ENCODE measurements at places on chromosomes 2 and 18.
A peak's percentile ranks its signal among the peaks of the same experiment; 100 is the strongest.

DNA sequence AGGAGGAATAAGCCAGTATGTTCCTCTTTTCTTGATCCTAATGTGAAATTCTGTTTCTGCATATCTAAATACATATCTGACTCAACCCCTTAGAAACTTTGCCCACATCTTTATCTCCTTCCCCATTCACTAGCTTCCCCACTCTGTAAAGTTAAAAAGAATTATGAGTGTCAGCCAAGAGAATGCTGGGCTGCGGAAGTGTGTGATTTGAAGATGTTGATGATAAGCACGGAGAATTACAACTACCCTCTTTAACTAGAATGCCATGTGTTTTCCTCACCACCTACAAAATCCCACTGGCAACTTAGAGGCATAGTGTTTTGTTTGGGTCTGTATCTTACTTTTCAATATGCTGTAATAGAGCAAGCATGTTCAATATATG, 490.4 kb upstream of the FANCL start:
- no peak for DNase-seq

DNA sequence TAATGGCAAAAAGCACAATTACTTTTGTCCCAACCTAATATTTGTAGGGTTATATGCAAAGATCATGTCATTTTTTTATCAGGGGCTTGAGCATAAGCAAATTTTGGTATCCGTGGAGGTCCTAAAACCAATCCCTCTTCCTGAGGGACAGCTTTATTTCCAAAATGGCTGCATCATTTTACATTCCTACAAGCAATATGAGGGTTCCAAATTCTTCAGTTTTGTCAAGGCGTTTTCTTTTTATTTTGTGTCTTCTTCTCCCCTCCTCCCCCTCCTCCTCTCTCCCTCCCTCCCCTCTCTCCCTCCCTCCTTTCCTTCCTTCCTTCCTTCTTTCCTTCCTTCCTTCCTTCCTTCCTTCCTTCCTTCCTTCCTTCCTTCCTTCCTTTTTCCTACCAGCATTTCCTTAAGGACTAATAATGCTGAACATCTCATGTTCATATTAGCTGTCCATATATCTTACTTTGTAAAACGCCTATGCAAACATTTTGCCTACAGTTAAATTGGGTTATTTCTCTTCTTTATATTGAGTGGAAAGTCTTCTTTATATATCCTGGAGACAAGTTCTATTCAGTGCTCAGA, 881.8 kb downstream of the DCDC2C start:
- no peak for DNase-seq

- no peak for DNase-seq
Measured at GRCh38 chr18:35620765-35621164, 39.2 kb downstream of the GALNT1 start.

GRCh38 chr2:108587621-108588020, 53.4 kb downstream of the LIMS1 start:
- DNase-seq, result no peak

- DNase-seq, result no peak
Measured at GRCh38 chr2:3034396-3034795, 343.2 kb downstream of the EIPR1 start.

- DNase-seq, result no peak
Measured at GRCh38 chr2:9115229-9115628, 91.4 kb upstream of the ASAP2 start.

GRCh38 chr2:241110089-241110606, 8.1 kb upstream of the MTERF4 start:
- DNase-seq, result no peak

GRCh38 chr2:60251247-60251646, 302.2 kb downstream of the BCL11A start:
- no peak for DNase-seq

GRCh38 chr2:79171348-79171958, 11.9 kb upstream of the REG3A start:
- DNase-seq, result no peak

DNA sequence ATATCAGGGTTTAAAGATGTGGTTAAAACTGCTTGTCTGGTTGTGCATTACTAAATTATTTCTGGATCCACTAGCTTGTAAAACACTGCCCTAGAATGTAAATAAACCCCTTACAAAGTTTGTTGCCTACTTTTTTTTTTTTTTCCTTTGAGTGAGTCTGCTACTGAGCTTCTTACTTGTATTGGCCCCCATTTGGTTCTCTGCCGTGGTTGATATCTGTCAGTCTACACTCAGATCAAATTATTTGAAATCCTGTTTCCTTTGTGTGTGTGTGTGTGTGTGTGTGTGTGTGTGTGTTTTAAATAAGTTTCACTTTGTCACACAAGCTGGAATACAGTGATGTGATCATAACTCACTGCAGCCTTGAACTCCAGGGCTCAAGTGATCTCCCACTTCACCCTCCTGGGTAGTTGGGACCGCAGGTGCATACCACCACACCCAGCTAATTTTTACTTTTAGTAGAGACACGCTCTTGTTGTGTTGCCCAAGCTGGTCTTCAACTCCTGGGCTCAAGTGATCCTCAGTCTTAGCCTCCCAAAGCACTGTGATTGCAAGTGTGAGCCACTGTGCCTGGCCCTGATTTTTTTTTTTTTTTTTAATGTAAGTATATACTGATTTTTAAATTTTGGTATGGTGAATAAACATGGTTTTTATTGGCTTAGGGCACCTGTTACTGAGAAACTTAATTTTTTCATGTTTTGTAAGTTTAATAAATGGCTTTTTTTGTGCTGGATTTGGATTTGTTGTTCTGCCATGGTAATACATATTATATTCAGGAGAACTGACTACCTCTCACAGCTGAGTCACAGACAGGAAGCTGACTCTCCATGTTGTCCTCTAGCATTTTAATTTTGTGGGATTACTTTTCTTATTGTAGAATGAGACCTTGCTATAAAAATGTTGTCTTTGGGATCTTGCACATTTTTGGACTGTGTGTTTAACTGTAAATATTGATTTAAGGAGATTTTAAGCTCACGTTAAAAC, 48.5 kb downstream of the MAP4K4 start:
- DNase-seq, result no peak

DNA sequence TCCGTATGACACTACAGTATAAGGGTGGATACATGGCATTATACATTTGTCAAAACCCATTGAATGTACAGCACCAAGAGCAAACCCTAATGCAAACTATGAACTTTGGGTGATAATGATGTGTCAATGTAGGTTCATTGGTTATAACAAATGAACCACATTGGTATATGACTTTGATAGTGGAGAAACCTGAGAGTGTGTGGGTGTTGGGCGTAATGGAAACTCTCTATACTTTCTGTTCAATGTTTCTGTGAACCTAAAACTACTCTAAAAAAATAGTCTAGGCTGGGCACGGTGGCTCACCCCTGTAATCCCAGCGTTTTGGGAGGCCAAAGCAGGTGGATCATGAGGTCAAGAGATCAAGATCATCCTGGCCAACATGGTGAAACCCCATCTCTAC, 6.5 kb upstream of the ACTG2 start:
- DNase-seq, result no peak

DNA sequence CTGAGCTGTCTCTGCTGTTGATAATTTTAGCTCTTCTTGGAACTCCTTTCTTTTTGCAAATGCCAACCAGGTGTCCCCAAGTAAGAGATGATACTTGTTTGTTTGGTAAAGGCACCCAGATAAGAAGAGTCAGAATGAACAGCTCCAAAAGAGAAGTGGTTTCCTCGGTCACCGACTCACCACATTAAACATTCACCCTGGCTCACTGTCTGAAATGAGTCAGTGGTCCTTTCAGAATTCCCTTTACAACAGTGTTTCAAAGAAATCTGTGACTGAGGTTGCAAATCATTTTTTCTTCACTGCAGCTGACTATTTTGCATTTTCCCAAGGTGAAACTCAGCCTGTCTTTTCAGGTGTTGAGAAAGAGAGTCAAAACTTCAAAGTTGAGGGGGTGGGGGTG, 16.2 kb upstream of the CXCR4 start:
- DNase-seq, result peak; percentile 63

DNA sequence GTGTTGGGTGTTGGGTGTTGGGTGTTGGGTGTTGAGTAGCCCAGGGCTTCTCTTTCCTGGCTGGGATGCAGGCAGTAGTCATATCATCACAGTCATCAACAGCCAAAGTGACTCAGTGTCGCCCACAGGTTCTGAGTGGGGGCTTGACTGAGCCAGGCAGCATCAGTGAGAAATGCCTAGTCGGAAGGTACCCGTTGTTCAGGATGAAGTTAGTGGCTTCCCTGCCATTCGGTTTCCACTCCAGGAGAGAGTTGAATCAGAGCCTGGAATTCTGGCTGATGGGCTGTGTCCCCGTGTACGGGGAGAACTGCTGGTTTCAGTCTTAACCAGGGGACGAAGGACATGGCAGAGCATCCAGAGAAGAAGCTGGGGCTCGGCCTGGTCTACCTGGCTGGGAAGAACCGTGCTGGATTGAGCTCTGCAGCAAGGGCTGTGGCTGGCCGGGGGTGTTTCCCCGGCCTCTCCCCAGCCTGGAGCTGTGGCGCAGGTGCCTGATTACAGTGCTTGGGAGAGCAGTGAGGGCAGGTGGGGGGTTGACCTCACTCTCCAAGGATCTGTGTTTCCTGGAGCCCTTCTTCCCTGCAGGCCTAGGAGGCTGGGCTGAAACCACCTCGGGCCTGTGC, 49.4 kb downstream of the AGAP1 start:
- no peak for DNase-seq

- no peak for DNase-seq
Measured at GRCh38 chr2:210568108-210568507, 11.7 kb downstream of the CPS1 start.

DNA sequence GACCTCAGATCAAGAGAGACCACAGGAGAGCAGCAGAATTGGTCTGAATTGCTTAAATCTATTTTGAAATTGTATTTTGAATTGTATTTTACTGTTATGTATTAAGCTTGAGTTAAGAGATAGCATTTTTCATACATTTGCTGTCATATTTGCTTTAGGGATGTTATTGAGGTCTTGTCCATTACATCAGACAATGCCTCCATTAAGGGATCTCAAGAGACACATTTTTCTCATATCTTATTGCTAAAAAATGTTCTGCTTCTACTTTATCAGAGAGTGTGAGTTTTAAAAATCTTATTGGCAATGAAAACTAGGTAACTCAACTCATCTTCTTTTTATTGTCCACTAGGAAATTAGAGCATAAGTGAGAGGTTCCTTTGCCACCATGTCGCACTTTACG, 66.8 kb upstream of the CTAGE1 start:
- DNase-seq, result no peak
